ENCODE measurements at places on chromosomes 11 and 22. TPM values are rescaled to one million over a fixed set of nuclear protein-coding genes. Genes with fewer than 3 reads are reported as not detected.

DNA sequence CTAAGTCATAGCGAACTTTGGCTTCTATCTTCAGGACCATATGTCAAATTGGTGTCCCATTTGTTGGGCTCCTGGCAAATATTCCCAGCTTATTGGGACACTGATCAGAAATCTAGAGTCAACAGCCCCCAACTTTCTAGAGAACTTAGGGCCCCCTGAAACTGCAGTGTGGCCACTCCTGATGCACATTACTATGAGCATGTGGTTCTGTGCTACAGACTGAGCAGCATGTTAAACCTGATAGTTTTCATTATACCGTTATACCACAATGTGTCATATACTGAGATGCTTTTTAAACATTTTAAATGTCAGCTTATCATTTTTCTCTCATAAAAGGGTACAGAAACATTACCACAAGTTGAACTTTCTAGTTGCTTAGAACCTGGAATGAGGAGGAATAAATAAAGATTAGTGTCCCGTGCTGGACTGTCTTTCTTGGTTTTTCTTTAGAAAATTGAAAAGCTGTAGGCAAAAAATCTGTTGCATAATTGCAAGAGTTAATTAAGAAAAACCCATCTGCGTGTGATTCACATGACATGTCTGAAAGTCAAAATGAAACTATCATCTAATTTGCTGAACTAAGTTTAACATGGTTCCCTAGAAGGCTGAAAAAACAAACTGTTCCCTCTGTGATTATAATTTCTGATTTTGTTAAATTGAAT, 16.4 kb upstream of the CTSC start:
- DNase-seq = no peak

Gene FAM180B
- total RNA-seq = not detected

DNA sequence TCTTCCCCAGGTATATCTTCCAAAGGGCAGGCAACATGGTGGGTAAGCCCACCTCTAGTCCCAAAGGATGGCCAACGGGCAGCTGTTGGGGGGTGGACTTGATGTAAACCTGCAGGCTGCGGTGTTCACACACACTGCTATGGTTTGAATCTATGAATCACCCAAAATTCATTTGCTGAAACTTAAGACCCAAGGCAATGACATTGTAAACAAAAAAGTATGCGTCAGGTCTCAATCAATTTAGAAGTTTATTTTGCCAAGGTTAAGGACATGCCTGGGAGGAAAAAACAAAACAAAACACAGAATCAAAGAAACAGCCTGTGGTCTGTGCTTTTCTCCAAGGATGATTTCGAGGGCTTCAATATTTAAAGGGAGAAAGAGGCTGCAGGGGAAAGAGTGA, 18.3 kb downstream of the RCN1 start:
- DNase-seq = peak; percentile 95

GRCh38 chr11:115214644-115215234, 289.5 kb downstream of the CADM1 start:
- no peak for DNase-seq

DNA sequence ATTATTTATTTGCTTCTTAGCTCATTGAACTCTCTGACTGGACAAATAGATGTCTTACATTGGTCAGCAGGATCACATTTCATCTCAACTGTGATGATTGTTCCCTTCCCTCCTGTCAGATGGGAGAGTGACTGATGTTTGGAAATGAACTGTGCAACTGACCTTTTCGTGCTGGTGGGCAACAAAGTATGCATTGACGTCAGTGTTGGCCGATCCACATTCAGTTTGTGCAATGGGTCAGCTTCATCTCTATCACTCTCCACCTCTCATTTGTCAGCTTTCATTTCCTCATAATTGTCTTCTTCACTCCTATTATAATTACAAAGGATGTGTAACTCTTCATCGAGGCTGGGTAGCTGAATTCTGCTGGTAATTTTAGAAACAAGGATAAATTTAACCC, 71.3 kb downstream of the PPP2R1B start:
- DNase-seq = peak; percentile 77

DNA sequence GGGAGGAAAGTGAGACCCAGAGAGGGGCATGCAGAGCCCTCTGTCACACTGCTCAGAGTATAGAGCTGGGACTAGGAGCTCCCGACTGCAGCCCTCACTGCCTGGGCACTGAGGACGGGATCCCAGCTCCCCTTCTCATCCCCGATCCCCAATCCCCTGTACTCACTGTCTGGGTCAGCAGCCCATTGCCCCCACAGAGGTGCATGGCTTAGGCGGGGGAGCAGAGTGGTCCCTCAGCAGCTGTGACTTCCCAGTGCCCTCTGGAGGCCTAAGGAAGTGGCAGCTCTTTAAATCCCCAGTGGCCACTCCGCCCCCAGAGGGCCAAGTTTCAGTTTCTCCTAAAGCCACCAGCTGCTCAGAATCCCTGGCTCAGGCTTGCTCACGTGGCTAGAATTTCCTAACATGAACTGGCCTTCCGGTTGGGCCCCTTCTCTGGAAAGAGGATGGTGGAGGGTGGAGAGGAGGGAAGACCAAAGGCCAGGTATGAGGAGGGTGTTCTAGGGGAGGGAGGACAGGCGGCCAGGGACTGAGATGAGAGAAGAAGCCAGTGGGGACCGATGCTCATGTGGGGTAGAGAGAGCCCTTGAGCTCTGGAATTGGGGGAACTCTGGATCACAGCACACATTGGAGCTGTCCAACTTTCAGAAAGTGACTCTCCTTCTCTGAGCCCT, at the start of gene BATF2:
Gene BATF2 (minus strand): TSS at position 262 of the 671 bp plus-strand sequence. CDS start 57 bp downstream, at position 205.
- DNase-seq = peak; percentile 91

DNA sequence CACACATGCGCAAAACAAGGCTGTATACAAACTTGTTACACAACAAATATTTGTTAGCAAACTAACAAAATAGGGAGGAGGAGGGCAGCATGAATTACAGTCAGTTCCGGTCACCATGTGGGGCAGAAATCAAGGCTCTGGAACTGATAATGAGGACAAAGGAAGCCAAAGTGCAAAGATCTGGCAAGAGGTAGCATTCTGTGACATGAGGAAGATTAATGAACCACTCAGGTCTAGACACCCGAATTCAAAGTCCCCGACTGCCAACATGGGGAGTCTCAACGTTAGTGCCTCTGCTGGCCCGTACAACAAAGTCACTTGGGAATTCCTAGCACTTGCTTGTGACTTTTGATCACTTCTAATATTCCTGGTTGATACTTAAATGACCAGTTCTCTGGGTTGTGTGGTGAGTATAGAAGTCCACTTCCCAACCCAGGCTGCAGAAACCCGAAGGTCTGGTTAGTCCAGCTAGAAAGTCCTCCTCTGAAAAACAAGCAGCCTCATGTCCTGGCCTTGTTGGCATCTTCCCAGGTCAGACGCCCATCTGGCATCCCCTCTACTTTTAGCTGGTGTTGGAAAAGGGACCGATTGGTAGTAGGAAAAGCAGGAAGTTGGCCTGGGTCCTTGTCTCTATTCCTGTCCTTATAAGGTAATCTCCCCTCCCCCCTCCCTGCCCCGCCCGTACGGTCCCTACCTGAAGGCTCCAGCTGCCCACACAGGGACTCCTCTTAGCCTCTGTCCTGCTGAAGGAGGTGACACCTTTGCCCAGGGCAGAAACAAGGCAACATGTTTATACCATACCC, 1.6 kb downstream of the SUN2 start:
- no peak for DNase-seq
